ENCODE measurements at places on chromosomes 6 and 20.

DNA sequence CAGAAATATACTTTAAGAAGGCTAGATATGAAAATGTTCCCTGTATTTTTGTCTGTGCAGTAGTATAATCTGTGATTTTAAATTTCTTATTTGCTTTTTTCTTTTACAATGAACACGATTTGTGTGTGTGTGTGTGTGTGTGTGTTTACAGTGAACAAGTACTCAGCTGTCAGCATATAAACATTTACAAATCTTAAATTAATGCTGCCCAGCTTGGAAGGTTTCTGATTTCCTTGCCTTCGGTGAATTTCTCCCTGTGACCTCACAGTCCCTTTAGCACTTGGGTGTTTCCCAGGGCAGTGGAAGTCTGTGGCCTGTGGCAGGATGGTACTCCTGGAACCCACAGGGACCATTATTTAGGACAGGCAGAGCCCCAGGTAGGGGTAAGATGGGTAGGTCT lies 37.6 kb downstream of the TXLNB start:
- no peak for DNase-seq

- DNase-seq = peak; percentile 74
Measured at GRCh38 chr20:33731693-33732165, at the start of gene ZNF341. Gene ZNF341 (plus strand): TSS chr20:33731996. CDS start chr20:33732022, 26 bp downstream.

- DNase-seq = no peak
Measured at GRCh38 chr20:35617397-35618262, 2.0 kb downstream of the SPAG4 start.

- DNase-seq = peak; percentile 90
Measured at GRCh38 chr6:148367411-148368024, 24.9 kb downstream of the SASH1 start.

- no peak for DNase-seq
Measured at GRCh38 chr6:38137608-38138265, 318.2 kb downstream of the ZFAND3 start.

DNA sequence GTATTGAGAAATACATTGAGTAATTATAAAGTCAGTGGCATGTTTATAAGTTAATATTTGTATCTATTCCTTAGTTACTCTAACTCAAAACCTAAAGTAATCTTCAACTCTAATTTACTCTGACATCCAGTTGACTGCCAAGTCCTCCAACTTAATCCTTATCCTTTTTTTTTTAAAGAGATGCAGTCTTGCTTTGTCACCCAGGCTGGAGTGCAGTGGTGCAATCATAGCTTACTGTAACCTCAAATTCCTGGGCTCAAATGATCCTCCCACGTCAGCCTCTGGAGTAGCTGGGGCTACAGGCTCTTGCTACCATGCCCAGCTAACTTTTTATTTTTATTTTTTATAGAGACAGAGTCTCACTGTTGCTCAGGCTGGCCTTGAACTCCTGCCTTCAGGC lies 24.4 kb downstream of the PTPN1 start:
- DNase-seq = no peak

DNA sequence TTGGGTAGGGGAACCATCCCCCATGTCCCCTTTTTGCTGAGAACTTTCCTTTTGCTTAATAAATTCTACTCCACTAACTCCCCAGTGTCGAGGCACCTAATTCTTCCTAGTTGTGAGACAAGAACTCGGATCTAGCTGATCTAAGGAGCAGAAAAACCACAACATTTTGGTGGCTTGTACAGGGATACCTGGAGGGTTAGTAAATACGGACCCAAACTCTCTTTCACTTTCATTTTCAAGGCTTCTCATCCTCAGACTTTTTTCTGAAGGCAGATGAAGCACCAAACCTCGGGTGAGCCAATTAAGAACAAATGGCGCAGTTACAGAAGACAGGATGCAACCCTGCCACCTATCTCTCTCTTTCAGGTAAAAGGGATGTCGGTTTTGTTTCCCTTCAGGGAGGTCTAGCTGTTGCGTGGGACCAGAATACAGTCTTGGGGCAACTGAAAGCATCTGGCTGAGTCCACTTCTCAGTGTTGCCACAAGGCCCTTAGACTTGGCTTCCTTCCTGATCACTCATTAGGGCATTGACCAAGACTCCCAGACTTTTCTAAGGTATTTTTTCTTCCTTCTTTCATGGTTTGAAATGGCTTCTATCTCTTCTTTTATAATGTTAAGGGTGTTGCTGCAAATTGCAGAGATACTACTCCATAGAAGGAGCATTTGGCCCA lies 11.1 kb upstream of the HTR1B start:
- DNase-seq = no peak

DNA sequence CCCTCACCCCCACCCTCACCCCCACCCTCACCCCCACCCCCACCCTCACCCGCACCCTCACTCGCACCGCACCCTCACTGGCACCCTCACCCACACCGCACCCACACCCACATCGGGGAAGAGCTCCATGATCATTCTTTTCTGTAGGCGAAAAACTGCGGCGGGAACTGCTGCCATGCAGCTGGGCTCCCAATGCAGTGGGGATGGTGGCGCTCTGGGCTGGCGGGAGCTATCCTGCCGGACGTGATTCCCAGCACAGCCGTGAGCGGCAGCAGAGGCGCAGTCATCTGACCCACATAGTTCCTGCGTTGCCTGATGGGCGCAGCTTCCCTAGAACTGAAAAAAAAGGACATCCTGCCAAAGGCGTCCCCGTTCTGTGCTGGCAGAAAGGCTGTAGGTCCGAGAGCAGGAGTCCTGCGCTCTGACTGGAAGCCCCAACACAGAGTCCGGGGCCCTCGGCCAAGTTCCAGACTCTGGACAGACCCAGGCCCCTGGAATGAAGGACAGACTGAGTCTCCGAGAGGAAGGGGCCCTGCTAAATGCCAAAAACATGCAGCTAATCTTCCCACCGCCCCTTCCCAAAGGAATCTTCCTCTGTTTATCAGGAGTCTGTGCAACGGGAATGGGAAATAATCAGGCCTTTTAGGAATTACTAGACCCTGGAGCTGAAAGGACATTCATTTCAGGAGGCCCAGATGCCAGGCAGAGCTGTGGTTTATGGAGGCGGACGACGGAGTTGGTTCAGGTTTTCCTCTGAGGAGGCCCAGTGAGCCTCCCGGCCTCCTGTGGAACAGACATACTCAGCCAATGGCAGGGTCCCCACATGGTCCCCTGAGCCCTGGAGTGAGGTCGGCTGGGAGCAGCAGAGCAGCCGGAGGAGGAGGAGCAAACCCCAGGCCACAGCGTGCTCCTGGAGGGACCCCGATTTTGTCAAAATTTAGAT lies 14.1 kb upstream of the TCFL5 start:
- peak; percentile 96 for DNase-seq

DNA sequence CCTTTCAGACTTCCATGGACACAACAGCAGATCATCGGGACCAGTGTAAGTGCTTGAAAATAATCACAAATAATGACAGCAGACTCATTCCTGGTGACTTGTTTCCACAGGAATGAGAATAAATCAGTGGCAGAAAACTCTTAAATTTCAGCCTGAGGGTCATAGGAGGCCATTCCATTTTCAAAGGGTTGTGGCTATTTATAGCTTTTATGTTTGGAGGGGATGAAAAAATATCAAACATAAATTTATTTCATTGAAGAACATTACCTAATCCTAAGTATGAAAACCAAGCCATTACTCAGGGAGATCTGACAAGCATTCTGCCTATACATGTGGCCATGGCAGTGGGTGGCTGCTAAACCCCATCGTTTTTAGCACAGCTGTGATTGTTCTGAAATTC lies 173.6 kb upstream of the CNR1 start:
- DNase-seq = no peak

GRCh38 chr6:46882645-46883044 lies 39.1 kb downstream of the ADGRF5 start:
- no peak for DNase-seq

DNA sequence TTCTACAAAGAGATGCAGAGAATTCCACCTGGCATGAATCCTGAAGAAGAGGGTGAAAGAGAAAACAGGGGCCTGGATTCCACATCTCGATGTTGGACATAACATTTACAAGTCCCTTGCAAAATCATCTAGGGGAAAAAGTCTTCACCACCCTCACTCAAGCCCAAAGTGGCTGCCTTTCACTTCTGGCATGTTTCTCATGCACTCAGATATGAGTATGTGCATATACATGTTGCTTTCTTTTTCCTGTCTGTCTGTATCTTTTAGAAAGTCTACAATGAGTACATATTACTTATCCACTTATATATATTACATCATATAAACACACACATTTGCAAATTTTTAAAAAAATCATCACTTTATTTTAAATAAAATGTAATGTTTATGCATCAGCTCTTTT lies 159.3 kb downstream of the KIF6 start:
- no peak for DNase-seq

DNA sequence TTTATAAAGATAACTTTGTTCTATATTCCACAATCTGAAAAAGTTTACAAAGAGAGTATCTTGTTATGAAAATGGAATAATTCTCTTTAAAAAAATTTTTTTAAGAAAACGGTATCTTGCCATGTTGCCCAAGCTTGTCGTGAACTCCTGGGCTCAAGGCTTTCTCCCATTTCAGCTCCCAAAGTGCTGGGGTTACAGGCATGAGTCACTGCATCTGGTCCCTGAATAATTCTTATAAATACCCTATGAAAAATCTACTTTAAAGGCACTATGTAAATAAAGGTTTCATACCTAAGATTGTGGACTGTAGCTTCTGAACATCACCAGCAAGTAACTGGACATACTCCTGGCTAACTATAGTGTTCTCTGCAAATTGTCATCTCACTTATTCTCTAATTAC lies 60.3 kb downstream of the SAMD3 start:
- no peak for DNase-seq

GRCh38 chr6:106446983-106447382 lies 86.5 kb downstream of the CRYBG1 start:
- DNase-seq = no peak

DNA sequence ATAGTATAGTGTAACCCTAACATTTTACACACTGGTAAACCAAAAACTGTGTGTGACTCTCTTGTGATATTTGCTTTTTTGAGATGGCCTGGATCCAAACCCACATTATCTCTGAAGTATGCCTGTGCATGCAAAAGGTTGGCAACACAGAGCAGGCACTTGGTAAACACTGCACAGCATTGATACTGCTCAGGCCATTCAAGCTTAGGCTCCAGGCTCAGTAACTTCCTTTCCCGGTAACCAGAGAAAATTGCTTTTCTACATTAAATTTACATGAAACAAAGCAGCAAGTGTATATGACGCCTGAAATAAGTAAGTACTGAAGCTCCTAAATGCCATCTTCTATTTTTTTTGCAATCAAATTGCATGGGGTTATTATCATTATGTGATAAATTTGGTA lies 205.7 kb downstream of the EPM2A start:
- no peak for DNase-seq

DNA sequence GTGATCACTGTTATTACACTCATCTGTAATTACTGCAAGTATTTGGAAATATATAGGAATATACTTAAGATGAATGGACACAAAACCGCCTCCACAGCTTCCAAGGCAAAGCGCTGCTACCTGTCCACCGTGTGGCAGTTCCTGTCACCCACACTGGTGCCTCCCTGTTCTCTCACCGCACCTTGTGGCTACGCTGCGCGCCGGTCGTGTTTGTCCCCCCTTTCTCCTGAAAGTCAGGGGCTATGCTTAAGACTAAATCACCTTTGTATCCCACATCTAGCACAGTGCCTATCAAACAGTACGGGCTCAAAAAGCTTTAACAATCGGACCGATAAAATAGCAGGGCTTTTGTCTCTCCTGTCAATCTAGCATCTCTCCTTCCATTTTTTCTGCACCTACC lies 23.0 kb downstream of the LY86 start:
- no peak for DNase-seq

- no peak for DNase-seq
Measured at GRCh38 chr6:85273870-85274269, 176.0 kb upstream of the NT5E start.

- DNase-seq = peak; percentile 75
Measured at GRCh38 chr6:42394881-42395620, 56.7 kb downstream of the TRERF1 start.

DNA sequence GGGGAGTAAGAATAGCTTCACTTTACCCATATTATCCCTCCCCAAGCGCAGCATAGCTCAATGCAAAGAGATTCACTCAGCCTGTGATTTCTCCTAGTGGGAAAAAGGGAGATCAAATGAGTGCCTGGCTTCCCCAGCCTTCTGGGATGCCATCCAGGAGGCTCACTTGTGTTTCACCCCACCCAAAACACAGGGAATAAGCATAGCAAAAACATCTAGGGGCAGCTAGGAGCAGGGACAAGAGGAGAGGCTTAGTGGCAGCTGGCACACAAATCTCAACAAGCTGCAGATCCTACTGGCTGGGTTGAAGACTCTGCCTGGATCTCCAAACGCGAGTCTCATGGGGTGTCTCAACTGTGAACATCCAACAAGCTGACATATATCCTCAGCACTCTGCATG lies 715.8 kb downstream of the RNF144B start:
- no peak for DNase-seq

GRCh38 chr20:51042657-51043247 lies 19.8 kb upstream of the KCNG1 start:
- no peak for DNase-seq

GRCh38 chr6:56148488-56149186 lies 98.7 kb downstream of the COL21A1 start:
- DNase-seq = no peak

DNA sequence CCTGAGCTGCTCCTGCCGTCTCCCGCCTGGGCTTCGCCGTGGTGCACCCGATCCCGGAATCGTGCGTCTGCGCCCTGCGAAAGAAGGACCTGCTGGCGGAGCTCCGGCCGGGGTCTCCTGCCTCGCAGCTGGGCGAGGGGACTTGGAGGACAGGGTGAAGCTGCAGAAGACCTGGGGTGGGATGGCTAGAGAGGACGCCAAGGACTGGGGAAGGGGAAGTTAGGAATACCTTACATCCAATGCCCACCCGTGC lies 150.2 kb downstream of the PRL start:
- peak; percentile 85 for DNase-seq

GRCh38 chr20:48965189-48965910 lies 43.8 kb downstream of the ARFGEF2 start:
- DNase-seq = no peak

- DNase-seq = peak; percentile 58
Measured at GRCh38 chr6:166769648-166770047, 142.6 kb upstream of the RPS6KA2 start.

- DNase-seq = no peak
Measured at GRCh38 chr6:137163732-137164318, 9.6 kb downstream of the IL22RA2 start.

DNA sequence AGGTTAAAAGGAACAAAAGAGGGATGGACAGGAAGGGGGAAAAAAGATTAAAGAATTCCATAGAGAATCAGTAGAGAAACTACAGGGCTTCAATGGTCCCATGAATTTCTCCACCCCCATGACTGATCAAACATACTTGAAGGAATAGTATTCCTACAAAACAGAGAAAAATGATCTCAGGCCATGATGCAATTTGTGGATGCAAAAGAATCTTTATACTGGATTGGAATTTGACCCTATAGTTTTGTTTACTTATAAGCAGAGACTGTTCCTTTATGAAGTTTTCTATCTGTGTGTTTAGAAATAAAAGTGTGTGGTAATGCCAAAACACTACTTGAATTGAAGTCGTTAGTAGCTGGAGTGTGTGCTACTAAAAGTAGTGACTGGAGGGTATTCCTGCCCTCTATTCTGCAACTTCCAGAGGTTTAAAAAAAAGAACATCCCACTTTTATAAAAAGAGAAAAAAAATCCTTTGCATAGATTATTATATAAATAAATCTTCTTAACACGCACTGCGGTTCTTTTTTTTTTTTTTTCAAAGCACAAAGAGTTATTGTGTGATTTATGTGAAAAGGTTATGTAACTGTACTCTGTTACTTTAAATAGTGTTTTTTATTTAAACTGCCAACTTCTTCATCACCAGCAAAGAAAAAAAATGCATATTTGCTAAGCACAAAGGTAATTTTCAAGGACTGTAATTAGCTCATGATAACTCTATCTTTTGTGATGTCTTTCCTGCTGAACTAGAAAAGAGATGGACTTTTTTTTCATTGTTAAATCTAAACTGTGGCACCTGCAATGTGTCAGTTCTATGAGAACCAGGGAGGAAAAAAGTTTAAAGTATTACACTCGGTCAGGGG lies 214.5 kb upstream of the CITED2 start:
- no peak for DNase-seq

Data from lower leg skin (tissue), 4 donors.